ENCODE measurements at places on chromosomes 1 and 21.

GRCh38 chr1:10033359-10033845, 644 bp downstream of the UBE4B start:
- DNase-seq, result no peak

GRCh38 chr1:107299521-107299920, 158.7 kb downstream of the NTNG1 start:
- no peak for DNase-seq

DNA sequence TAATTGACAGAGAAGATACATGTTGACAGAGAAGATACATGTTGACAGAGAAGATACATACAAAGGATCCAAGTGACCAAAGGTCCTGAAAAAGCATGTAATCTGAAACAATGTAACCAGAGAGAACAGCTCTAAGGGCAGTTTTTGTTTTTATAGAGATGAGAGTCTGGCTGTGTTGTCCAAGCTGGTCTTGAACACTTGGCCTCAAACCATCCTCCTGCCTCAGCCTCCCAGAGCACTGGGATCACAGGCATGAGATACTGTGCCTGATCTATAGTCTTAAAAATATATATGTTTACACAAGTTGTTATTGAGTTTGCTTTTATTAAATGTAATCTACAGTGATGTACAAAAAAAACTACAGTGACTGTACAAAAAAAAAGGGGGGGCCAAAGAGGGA, 12.5 kb downstream of the MEAF6 start:
- DNase-seq, result no peak

GRCh38 chr1:96804648-96805047, 83.1 kb downstream of the PTBP2 start:
- no peak for DNase-seq

GRCh38 chr1:185789501-185790193, 55.5 kb downstream of the HMCN1 start:
- DNase-seq, result no peak

GRCh38 chr1:9900142-9901043, 9.7 kb downstream of the CTNNBIP1 start:
- DNase-seq, result no peak

- no peak for DNase-seq
Measured at GRCh38 chr1:26739329-26739914, 43.6 kb downstream of the ARID1A start.

GRCh38 chr1:246147524-246148461, 359.3 kb downstream of the SMYD3 start:
- no peak for DNase-seq

- no peak for DNase-seq
Measured at GRCh38 chr1:221328371-221328770, 413.5 kb downstream of the DUSP10 start.

DNA sequence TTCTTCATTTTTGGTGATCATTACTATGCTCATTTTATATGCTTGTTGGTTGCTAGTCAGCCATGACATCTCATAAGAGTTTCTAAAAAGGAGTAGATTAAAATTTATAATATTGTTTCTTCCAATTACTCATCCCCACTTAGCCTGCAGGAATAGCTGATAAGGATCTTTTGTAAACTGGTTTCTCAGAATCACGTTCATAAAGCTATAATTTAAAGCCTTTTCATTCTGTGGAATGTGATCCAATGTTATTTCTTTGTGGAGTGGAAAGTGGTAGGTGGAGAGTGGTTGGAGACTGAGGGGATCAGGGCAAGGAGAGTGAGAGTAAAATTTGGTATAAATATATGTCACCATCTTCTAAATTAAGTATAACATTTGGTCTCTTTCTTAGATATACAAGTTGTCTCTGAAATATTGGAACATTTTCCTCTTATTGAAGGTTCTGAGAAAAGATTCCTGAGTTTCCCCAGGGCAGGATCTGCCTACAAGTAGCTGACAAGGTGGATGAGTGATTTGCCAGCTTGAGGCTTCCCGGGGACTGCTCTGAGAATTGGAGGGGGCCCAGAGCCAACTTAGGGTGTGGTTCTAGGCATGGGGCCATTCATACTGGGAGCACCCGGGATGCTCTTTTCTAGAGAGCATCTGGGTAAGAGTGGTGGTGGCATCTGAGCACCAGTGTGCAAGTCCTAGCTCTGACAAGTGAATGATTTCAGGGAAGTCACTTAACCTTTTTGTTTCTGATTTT, 116.4 kb downstream of the TBX19 start:
- no peak for DNase-seq

- DNase-seq, result no peak
Measured at GRCh38 chr1:160400646-160401486, 502 bp downstream of the VANGL2 start.

GRCh38 chr1:108639899-108640560, 20.9 kb downstream of the HENMT1 start:
- no peak for DNase-seq

DNA sequence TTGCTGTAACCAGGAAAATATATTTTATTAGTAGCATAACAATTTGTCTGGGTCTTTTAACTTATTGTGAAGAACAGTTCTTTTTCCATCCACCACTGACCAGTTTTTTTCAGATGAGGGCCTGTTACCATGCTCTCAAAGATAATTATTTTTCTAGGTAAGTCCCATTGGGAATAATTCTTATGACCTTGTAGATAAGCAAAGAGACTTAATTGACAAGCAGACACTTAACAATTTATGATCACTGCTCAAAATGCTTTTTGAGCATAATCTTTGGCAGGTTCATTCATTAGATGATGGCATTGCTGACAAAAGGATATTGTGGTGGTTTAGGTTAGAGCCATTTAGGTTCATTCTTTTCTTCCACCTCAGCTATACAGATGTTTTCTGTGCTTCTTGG, 6.6 kb downstream of the SNX27 start:
- no peak for DNase-seq

- no peak for DNase-seq
Measured at GRCh38 chr1:207495801-207496792, at the start of gene CR1. CR1 (plus strand) TSS chr1:207496157; CDS start chr1:207496268, 111 bp downstream.

- no peak for DNase-seq
Measured at GRCh38 chr1:47938520-47938919, 58.7 kb downstream of the TRABD2B start.

- peak; percentile 1 for DNase-seq
Measured at GRCh38 chr1:112172294-112172882, 182.9 kb upstream of the KCND3 start.

DNA sequence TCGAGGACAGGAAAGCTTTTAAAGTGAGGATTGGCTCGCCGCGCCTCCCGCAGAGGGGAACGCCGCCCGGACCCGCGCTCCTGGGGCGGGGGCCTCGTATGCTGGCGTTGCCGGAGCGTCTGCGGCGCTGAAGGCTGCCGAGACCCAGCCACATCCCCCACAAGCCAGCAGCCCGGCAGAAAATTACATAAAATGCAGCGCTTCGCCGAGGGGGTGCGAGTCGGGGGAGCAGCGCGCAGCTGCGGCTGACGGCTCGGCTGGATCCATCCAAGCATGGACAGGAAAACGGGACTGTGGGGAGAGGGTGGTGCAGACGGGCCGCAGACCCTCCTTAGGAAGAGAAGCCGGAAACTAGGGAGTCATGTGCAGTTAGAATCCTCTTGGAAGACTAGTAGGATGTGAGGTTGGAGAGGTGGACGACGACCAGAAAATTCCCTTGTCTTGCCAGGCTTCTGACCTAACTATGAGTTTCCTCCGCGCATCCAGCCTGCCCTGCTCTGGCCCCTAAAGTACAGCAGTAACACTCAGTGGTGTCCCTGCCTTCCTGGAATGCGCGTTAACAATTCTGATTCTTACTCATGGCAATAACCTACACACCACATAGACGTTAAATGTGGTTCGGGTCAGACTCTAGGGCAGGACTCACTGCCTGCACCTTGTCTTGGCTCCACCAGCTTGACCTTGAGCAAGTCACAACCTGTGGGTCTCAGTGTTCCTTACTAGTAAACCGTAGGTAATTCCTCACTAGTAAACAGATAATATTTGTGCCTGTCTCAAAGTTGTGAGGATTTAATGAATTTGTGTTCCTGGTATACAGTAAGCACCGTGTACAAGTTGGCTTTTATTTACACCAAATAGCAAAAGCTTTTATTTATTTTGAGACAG, 953 bp upstream of the BRWD1 start:
- no peak for DNase-seq

DNA sequence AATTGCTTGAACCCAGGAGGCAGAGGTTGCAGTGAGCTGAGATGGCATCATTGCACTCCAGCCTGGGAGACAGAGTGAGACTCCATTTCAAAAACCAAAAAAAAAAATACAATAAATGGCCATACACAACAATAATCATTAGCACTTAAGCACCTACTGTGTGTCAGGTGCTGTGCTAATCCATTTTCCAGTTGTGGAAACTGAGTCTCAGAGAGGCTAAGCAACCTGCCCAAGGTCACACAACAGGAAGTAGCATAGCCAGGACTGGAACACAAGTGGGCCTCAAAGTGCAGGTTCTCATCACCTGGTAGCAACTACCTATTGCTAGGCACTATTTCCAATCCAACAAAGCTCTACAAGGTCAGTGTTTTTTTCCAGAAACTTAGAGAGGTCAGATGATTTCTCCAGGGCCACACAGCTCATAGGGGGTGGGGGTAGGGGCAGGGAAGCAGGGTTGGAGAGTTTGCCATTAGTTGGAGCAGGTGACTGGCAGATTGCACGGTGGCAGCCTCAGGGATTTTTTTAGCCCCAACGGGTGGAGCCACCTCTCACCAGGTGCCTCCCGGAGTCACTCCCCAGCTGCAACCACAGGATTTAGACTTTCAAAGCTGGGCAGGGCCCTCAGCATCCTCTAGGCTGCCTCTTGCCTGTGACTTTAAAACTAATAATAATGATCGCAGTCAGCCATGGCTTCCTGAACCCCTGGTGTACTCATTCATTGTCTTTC, 52.5 kb upstream of the ID3 start:
- DNase-seq, result no peak

- DNase-seq, result no peak
Measured at GRCh38 chr1:29878501-29878900, 642.2 kb downstream of the PTPRU start.

GRCh38 chr1:217076902-217077301, 353.7 kb upstream of the ESRRG start:
- no peak for DNase-seq

GRCh38 chr1:154403261-154403943, 1.7 kb upstream of the IL6R start:
- no peak for DNase-seq

DNA sequence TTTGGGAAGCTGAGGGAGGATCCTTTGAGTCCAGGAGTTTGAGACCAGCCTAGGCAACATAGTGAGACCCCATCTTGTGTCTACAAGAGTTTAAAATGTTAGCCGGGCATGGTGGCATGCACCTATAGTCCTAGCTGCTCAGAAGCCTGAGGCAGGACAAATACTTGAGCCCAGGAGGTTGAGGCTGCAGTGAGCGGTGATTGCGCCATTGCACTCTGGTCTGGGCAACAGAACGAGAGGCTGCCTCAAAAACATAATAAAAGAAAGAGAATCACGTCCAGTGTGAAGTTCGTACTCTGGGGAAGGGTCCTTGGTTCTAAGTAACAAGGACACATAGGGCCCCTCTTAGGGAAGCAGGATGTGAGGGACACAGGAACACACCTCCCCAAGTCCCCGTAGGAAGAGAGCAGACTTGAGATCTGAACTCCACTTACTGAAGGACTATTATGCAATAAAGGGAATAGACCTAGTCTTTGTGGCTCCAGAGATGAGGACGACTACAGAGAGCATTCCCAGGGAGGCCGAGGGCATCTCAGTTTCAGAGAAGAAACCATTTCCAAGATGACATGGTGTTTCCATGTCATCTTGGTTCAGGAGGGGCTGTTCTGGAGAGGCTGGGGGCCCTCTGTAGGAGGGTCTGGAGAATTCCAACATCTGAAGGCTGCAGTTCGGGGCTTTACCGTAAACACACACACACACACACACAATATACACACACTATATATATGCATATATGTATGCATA, 10.8 kb upstream of the ENO1 start:
- DNase-seq, result no peak

- no peak for DNase-seq
Measured at GRCh38 chr1:53725238-53725689, 13.7 kb downstream of the GLIS1 start.

GRCh38 chr1:23657659-23658275, 33.8 kb upstream of the RPL11 start:
- no peak for DNase-seq

GRCh38 chr1:204455063-204455830, 39.4 kb downstream of the PIK3C2B start:
- no peak for DNase-seq

- DNase-seq, result no peak
Measured at GRCh38 chr21:37907076-37907475, 9.2 kb downstream of the KCNJ6 start.

DNA sequence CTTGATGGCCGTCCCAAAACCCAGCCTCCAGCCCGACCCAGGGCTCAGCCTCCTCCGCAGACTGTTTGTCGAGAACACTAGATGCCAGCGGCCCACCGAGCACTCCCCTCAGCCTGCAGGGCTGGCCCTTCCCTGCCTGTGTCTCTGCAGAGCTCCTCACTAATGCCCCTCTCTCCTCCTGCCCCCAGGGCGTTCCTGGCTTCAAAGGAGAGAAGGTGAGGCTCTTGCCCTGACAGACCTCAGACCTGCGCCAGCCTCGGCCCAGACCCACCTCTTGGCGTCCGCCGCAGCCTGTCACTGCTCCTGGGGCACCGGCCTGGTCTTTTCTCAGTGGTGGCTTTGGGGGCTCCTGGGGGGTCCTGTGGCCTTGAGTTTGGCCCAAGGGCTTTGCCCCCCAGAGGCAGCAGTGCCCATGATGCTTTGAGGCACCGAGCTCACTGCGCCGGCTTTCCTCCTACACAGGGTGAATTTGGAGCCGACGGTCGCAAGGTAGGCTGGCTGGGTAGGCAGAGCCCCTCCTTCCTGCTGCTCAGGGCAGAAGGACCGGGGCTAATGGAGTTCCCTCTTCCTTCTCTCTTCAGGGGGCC, 18.4 kb downstream of the COL6A2 start:
- no peak for DNase-seq

DNA sequence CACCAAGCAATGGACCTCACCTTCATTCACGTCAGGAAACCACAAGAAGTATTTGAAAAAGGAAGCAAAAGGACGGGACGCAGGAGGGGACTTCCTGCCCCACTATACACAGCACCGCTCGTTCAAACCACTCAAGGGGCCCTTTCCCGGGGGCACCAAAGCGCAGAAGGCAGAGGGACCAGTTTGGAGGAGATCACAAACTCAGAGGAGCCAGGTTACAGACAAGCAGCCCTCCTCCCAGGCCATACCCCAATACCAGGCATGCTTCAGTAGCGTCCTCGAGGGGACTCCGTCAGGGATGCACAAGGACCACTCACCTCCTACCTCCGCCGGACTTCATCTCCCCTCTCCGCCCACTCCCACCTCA, 685 bp downstream of the CRTC2 start:
- no peak for DNase-seq

GRCh38 chr21:24824209-24824608, 783.1 kb downstream of the MRPL39 start:
- no peak for DNase-seq

Data from AG04450 (cell line).